ENCODE measurements at places on chromosomes 16 and 17.
A peak's percentile ranks its signal among the peaks of the same experiment; 100 is the strongest.

DNA sequence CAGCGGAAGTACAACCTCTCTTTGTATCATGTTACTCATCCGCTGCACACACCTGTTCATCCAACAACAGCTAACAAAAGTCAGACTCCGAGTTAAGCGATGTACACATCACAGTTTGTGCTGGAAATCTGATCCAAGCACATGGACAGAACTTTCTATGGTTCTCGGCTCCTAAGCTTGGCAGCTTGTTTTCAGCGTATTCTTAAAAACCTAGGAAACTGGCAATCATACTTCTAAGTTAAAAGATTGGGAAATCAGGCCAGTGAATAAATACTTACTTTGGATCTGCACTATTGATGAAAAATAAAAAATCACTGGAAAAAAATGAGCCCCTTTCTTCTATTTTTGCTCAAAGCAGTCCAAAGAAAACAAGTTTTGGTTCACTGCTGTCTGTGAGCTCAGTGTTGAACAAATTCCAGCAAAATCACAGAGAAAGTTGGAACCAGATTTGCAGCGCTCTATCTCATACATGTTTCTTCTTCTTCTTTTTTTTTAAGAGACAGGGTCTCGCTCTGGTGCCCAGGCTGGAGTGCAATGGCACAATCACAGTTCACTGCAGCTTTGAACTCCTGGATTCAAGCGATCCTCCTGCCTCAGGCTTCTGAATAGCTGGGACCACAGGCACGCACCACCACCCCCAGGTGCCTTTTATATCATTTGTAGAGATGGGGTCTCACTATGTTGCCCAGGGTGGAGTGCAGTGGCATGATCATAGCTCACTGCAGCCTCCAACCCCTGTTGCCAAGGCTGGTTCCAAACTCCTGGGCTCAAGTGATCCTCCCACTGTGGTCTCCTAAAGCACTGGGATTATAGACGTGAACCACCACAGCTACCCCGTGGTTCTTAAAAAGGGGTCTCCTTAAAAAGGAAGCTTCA lies 71.6 kb upstream of the CREBBP start:
- no peak for DNase-seq

DNA sequence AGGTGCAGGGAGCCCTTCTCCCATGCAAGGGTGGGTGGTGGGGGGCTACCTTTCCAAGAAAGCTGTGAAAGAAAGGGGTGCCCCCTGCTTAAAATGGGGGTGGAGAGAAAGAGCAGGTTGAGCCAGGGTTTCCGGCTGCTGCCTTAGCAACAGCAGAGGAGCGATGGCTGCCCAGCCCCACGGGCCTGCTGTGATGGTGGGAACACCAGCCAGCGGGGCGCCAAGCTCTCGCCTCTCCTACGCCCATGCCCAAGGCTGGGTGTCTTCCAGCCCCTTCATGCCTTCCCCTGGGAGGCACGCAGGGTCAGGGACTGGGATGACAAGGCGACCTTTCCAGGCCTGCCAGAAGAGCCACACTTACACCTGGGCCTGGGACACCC lies 3.0 kb downstream of the FMNL1 start:
- no peak for DNase-seq

DNA sequence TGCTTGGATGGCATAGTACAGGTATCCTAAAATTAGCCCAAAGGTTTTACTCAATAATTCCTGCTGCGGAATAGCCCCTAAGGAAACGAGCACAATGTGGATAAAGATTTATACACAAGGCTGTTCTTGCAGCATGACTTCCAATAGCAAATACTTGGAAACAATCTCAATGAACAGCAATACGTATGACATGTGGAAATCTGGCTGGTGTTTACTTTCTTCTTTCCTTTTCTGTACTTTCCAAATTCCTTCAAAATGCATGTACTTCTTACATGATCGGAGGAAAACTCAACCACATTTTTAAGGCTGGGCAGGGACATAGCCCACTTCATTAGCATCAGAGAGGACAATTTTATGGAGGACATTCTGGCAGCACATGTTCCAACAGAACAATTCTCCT lies 86.6 kb downstream of the C16orf95 start:
- DNase-seq, result no peak

- DNase-seq, result no peak
Measured at GRCh38 chr16:86375851-86376250, 134.5 kb upstream of the FOXF1 start.

- DNase-seq, result peak; percentile 49
Measured at GRCh38 chr16:83727018-83727417, 80.8 kb upstream of the HSBP1 start.

DNA sequence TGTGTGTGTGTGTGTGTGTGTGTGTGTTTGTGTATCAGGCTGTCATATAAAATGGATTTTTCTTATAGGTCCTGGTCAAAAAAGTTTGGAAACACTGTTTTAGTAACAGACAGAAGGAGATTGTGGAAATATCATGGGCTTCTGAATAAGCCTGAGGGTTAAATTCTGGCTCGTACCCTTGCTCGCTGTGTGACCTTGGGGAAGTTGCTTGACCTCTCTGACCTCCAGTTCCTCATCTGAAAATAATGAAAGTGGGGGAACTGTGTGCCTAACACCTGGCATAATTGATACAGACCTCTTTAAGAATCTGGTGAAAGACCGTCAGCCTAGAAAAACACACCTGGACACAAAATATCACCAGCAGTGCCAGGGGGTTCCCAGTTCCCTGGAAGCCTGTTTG lies 25.6 kb upstream of the PIK3R6 start:
- DNase-seq, result no peak

DNA sequence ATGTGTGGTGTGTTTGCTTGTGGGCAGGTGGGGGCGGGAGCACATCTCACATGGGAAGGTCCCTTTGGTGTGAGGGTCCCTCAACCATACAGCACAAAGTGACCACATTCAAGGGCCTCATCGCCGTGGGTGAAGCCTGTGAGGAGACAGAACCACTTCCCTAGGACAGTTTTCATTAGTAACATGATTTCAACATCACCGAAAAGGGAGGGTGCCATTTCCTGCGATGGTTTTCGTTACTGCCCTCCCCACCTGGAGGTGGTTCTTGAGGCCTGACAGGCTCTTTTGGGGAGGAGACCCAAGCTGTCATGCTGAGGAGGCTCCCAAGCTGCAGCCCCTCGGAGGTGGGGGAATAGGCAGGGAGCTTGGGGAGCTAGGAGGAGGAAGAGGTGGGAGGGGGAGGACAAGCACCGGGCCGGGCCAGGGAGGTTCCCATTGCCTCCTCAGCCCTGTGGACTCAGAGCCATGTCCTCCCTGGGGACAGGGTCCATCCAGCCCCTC lies 9.5 kb downstream of the CD300LB start:
- DNase-seq, result peak; percentile 85

All from suppressor macrophage treated with lipopolysaccharide for 4 hours (primary cell).